Activated naive CD8-positive, alpha-beta T cell treated with anti-CD3 and anti-CD28 coated beads, Interleukin-2, amount 10 ng/mL, durations not matched to agents 7 days and 5 days (primary cell): ENCODE measurements at places on chromosomes 16 and 17. TPM values are rescaled to one million over a fixed set of nuclear protein-coding genes. Genes with fewer than 3 reads are reported as not detected.
A peak's percentile ranks its signal among the peaks of the same experiment; 100 is the strongest.

DNA sequence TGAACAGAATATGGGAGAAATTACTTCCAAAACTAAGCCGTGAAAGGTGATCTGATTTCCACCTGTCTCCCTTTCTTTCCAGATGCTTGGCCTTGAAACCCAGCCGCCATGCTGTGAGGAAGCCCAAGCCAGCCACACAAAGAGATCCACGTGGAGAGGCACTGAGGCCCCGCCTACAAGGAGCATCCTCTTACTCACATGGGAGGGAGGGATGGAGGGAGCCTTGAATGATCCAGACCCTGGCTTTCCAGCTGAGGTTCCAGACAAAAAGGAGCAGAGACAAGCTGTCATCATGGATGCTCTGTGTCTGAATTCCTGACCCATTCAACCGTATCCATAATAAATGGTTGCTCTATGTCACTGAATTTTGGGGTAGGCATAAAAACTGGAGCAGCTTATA lies 48.9 kb upstream of the HAPSTR1 start:
- DNase-seq, result no peak

DNA sequence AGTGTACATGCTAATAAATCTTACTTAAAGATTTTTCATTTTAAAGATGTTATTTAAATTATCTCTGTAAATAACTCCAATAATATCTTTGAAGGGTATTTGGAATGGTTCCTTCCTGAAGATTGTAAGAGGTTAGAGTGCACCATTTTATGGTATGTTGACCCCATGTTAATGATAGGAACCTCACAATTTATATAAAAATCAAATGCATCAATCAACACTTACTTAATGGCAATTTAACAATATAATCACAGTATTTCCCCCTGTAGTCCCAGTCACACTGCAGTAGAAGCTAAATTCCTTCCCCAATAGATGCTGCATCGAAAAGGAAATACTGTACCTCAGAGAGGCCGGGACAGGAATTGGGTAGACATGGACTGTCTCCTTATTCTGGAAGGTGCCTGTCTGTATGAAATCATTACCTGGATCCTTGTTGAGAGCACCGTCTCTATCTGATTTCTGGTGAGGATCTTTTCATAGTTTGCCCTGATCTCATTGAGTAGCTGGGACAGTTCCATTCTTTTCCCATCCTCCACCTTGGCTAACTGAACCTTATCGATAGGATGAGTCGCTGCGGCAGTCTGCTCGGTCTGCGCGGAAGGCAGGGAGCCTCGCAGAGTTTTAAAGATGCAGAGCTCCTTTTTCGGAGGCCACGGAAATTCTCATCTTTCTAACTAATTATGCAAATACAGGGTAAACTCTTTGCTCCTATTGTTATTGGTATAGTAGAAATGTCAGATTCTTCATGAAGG lies at the start of gene KRT222:
Gene KRT222 (minus strand): TSS at position 596 of the 752 bp plus-strand sequence. CDS start 78 bp downstream, at position 518.
- DNase-seq, result no peak

SNF8 gene
- total RNA-seq, result 96.2 TPM

DNA sequence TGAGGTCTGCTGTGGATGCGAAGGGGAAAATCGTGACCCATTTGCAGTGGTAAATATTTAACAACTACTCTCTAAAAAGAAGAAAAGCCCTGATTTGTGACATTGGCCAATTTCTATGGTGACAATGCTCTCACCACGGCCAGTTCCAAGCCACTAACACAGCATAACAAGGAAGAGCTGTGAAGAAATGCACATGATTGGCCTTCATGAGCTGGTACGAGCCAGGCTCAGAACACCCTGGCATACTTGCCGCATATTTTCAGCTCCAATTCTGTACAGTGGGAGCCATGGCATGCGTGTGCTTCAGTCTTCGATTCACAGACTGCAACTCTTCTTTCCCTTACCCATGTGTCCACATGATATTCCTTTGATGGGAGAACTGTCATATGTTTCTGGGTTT lies 363.9 kb upstream of the CDH5 start:
- no peak for DNase-seq

GRCh38 chr16:53159781-53160436 lies 105.1 kb downstream of the CHD9 start:
- DNase-seq, result no peak

TBC1D3K gene
- total RNA-seq, result not detected

KRTAP4-4 gene
- not detected for total RNA-seq

GRCh38 chr16:66247516-66248481 lies 118.7 kb upstream of the CDH5 start:
- no peak for DNase-seq

DNA sequence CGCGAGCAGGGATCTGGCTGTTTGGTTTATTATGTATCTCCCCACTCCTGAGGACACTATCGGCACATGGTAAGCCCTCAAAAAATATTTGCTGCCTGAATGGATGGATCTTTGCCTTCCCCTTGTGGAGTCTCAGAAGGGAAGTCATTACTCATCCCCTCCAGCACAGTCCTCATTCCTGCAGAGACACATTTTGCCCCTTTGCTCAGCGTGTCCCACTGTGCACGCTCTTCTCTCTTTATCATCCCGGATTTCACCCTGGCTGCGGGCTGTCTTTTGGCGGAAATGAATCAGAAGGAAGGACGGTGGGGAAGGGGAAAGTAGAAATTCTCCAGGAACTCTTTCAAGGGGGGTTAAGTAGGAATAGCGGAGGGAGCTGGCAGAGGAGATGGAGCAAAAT lies 125.2 kb upstream of the CDC42EP4 start:
- DNase-seq, result no peak

- DNase-seq, result no peak
Observed at GRCh38 chr16:64522548-64522947, 599.3 kb downstream of the CDH11 start.

GRCh38 chr16:57798953-57799599 lies 3.2 kb downstream of the KIFC3 start:
- DNase-seq, result no peak

DNA sequence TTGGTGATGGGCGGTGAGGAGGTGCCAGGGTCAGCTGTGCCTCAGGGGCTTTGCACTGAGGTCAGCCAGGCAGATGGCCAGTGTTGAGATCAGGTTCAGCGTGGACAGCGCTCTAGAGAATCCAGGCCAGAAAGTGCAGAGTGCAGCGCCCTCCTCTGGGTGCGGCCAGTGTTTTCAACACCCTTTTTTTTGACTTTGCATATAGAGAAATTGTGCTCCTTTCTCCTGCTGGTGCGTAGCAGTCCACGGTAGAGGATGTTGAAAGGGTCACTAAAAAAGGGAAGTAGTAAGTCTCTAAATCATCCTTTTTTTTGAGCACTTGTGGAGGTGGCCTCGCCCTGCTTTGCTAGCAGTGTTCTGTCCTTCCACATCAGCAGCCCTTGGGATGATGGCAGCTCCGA lies 53.9 kb downstream of the BANP start:
- DNase-seq, result no peak

GRCh38 chr17:30568117-30568430 lies 90.9 kb downstream of the GOSR1 start:
- no peak for DNase-seq

DNA sequence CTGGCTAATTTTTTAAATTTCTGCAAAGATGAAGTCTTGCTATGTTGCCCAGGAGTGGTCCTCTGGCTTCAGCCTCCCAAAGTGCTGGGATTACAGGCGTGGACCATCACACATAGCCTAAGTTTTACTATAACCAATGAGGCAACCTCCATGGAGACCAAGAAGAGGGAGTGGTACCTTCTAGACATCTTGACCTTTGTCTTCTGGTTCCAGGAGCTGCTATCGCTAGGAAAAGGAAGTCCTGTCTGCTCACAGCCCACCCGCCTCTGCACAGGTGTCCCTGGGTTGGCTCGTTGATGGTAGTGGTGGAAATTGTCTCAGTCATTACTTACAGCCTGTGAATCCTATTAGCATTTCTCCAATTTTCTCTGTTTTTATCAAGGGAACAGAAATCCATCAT lies 169.7 kb downstream of the PRKCA start:
- no peak for DNase-seq

GRCh38 chr16:56607109-56607618 lies 1.2 kb upstream of the MT2A start:
- no peak for DNase-seq

DNA sequence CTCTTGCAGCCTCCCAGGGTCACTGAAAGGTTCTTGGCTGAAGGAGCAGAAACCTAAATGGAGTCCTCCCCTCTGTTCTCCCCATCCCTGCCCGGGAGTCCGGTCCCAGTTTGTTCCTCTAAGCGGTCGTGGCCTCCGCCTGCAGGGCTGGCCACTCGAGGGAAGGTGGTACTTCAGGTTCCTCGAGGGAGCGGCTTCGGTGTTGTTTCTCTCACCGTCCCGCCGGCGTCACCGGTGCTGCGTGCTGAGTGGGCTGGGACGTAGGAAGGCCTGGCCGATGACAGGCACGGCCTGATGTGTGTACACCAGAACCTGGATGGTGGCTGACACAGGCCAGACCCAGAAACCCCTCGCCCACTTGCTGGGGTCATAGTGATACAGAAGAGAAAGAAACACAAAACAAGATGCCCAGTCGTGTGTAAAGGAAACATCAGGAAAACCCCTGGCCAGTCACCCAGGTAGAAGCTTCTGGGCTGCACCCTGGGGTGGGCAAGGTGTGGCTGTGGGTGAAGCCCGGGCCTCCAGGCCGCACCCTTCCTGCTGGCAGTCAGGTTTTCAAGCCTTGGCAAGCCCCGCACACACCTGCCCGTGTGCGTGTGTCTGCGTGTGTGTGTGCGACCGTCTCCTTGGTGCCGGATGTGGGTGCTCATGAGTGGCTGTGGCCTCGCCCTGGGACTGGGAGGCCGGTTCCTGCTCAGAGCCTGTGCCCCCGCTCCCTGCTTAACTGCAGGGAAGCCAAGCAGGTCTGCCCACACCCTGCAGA lies 52.0 kb downstream of the BAIAP2 start:
- no peak for DNase-seq

- peak; percentile 28 for DNase-seq
Observed at GRCh38 chr16:54289242-54289944, 2.8 kb upstream of the IRX3 start.

- no peak for DNase-seq
Observed at GRCh38 chr16:48420437-48420836, 35.2 kb upstream of the SIAH1 start.

- no peak for DNase-seq
Observed at GRCh38 chr17:78263736-78264340, 32.4 kb downstream of the TMEM235 start.

DNA sequence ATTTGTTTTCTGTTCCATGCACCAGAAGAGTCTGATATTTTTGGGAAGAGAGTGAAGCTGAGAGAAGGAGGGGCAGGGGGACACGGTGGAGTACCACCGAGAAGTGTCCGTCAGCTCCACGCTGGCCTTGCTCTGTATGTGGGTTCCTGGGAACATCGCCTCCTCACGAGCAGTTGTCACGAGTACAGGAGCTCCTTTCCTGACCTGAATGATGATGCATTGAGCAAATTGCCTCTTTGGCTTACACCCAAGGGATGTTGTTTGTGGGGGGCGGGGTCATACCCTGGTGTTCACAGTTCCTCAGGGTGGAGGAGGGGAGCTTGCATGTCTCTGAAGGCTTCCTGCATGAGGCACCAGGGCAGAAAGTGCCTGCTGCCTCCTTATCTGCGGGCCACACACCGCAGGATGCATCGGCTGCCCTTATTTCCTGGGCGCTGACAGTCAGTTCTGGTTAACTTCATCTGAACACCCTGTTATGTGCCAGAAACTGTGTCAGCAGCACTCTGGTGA lies 36.2 kb downstream of the RGS9 start:
- peak; percentile 61 for DNase-seq

GRCh38 chr16:14057878-14058382 lies 13.2 kb upstream of the MRTFB start:
- DNase-seq, result no peak

- peak; percentile 17 for DNase-seq
Observed at GRCh38 chr16:27429330-27429871, 27.4 kb downstream of the IL21R start.

DNA sequence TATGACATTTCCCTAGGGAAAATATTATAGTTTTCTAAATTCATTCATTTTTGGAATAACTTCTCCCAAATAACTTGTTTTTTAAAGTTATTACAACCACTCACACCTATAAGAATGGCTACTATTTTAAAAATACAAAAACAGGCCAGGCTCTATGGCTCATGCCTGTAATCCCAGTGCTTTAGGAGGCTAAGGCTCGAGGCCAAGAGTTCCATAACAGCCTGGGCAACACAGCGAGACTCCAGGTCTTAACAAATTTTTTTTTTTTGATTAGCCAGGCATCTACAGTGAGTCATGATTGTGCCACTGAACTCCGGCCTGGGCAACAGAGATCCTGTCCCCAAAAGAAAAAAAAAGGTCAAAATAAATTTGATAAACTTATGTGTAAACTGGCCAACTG lies 43.6 kb upstream of the YPEL2 start:
- DNase-seq, result no peak

MT4 gene
- not detected for total RNA-seq

DNA sequence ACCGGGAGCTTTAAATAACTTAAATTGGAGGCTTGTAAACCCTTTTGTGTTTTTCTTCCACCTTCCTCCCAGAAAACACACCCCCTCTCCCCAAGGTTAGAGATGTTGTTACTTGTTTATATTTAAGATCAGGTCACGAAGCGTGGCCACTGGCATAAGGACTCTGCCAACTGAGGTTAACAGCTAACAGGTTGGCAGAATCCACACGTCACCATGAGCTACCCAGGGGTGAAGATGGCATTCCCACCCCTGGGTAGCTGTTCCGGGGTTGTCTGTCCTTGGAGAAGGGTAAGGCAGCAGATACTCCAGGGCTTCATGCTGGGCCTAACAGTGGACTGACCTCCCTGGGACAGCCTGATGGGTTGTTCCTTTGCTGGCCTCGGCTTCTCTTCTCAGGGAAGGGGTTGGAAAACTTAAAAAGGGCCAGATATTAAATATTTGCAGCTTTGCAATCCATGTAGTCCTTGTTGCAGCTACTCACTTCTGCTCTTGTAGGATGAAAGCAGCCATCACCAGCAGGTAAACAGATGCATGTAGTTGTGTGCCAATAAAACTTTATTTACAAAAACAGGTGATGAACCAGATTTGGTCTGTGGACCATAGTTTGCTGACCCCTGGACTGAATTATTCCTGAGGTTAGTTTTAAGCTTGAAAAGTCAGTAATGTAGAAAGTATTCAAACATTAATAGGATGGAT lies 148.6 kb downstream of the MSI2 start:
- DNase-seq, result no peak

- DNase-seq, result no peak
Observed at GRCh38 chr17:50690887-50691549, 16.7 kb downstream of the ANKRD40 start.

EVPLL gene
- total RNA-seq, result not detected

ITGAX gene
- total RNA-seq, result 26.7 TPM
